ENCODE measurements at places on chromosomes 12 and 14.

GRCh38 chr12:124902916-124903315 is 11.5 kb downstream of the UBC start:
- no peak for DNase-seq

DNA sequence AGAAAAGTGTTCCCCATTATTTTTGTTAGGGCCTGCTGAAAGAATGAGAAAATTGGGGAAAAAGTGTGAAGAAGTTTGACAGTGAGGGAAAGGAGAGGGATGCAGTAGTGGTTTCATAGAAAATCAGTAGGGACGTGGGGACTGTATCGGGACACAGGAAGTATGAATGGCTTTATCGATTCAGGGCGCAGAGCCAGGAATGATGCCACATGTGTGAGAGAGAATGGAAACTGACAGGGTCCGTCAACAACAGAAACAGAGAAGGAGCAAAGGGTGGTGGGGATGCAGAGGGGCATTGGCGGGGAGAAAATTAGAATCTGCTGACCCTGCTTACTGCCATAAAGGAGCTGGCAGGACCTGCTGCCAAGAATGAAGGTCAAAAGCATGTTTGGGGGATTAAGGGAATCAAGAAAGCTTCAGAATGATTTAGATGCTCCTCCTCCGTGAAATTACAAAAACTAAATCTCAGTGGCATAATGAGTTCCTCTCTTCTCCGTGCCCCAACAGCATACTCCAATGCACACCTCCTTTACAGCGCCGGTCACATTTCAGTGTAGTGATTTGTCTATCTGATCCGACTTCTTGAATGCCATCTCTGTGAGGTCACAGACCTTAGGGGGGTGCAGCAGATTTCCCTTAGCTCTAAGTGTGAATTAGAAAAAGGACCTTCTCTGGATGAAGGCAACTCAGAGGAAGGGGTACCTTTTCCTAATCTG is 92.6 kb downstream of the EMP1 start:
- DNase-seq: no peak

DNA sequence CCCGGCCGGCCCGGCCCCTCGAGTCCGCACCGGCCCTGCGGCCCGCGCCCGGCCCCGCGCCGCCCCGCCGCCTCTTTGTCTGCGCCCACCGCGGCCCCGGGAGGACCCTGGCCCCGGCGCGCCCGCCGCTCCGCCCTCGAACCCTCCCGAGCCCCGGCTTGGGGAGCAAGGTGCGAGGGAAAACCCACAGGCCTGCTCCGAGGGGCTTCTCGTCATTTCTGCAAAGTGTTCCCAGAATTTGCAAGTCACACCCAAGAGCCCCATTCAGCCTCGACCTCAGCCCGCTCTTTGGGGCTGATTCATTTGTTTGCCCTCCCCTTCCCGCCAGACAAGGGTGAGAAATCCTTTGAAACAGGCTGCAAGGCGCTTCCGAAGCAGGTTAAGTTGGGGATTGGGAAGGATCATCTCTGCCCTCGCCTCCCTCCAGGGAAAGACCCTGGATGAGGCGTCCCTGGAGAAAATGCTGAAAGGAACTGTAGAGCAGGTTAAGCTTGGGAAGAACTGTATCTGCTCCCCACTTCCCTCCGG is 325 bp upstream of the CLIP1 start:
- DNase-seq: peak; percentile 37

GRCh38 chr12:123634142-123634561 is 523 bp downstream of the GTF2H3 start:
- peak; percentile 1 for DNase-seq

DNA sequence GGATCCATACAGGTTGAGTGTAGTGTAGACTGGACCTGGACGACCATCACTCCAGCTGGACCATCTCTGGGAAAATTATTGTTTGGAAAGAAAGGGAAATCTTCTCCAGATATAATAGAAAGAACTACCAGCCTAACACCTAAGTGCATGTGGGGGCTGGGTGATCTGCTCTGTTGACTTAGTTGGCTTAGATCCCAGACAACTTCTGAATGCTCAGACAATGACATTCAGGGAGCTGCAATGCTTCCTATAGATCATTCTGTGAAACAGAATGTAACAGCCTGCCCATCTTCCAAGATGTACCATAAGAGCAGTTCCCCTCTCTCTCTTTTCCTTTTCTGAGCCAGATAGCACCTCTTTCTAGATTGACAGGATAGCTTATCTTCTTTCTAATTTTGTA is 572.8 kb upstream of the STXBP6 start:
- DNase-seq: no peak

DNA sequence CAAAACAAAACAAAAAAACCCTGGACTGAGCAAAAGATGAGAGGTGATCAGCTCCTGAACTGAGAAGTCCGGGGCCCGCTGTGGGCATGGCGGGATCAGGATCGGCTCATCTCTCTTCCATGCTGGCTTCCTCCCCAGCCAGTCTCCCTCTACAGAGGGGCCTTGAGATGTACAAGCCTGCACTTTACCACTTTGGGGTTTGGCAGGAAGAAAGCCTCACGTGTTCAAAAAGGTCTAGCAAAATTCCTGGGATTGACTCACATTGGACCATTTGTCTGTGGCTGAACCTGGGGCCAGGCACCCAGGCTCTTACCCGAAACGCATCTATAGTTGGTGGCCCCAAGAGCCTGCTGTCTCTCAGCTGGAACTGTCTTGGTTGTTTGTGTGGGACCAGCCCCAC is 89.0 kb downstream of the SLC24A4 start:
- DNase-seq: no peak

- no peak for DNase-seq
These were observed 907.2 kb downstream of the LRFN5 start for GRCh38 chr14:42513837-42514236.

GRCh38 chr14:105181549-105182295 is 610 bp upstream of the NUDT14 start:
- DNase-seq: no peak
